ENCODE measurements at places on chromosomes 6 and 20. TPM values are rescaled to one million over a fixed set of nuclear protein-coding genes. Genes with fewer than 3 reads are reported as not detected.
A peak's percentile ranks its signal among the peaks of the same experiment; 100 is the strongest.

DNA sequence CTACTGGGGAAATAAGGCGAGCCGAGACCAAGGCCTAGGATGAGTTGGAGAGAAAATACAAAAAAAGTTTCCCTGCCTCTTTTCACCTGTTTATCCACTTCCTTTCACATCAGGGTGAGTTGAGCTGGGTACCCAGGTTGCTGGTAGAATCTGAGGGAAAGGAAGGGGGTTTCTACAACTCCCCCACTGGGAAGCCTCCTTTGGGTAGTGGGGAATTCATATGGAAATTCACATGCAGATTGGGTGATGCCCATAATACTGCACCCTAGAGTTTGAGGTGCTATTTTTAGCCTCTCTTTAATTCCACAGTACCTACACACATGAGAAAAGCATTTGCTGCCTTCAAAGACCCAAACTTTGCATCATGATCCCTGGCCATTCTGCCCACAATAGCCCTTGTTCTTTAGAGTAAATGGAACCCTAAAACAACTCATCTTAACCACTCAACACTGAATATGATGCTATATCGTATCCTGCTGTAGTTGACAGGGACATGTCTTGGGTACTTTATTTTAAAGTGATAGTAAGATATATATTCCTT lies 2.7 kb downstream of the OSTM1 start:
- H3K36me3 ChIP-seq: no peaks in the 10 kb centered on the region
- peaks cover 8% of the 10 kb centered on the region for H3K4me1 ChIP-seq
- no peak overlapping the region for H3K27ac ChIP-seq
- no peaks in the 10 kb centered on the region for H3K27me3 ChIP-seq
- no peak overlapping the region for H3K4me3 ChIP-seq
- DNase-seq: no peak

GRCh38 chr6:161308075-161308655 lies 34.3 kb upstream of the AGPAT4 start:
- no peaks in the 10 kb centered on the region for H3K27me3 ChIP-seq
- no peak overlapping the region for H3K27ac ChIP-seq
- no peaks in the 10 kb centered on the region for H3K36me3 ChIP-seq
- no peaks in the 10 kb centered on the region for H3K4me1 ChIP-seq

DNA sequence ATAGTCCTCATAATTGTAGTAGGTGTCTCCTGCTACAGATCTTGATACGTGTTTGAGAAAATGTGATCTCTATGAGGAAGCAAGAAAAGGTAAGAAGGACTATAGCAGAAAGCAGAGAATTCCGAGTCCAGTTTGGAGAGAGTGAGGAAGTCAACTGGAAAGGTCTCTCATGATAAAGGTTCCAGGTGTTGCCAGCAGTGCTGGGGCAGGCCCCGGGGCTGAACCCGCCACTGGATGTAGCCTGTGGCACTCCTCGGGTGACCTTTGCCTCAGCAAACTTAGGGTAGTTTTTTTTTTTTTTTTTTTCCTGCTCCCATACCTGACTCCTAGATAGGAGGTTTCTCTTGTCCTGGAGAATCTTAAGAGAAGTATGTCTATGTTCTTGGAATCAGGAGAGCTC lies 62.8 kb downstream of the FAM120B start:
- peaks cover 45% of the 10 kb centered on the region for H3K36me3 ChIP-seq
- no peaks in the 10 kb centered on the region for H3K27me3 ChIP-seq
- no peak overlapping the region for H3K27ac ChIP-seq
- no peak for DNase-seq

- peak overlapping the region; percentile 81 for H3K27ac ChIP-seq
- no peak overlapping the region for H3K4me3 ChIP-seq
- H3K27me3 ChIP-seq: no peaks in the 10 kb centered on the region
- H3K4me1 ChIP-seq: peaks cover 26% of the 10 kb centered on the region
- no peaks in the 10 kb centered on the region for H3K36me3 ChIP-seq
Observed at GRCh38 chr6:158653577-158654354, 3.9 kb downstream of the SYTL3 start.

GRCh38 chr6:11869672-11870340 lies 91.2 kb upstream of the ADTRP start:
- H3K36me3 ChIP-seq: no peaks in the 10 kb centered on the region
- peaks cover 14% of the 10 kb centered on the region for H3K4me1 ChIP-seq
- no peaks in the 10 kb centered on the region for H3K27me3 ChIP-seq

DNA sequence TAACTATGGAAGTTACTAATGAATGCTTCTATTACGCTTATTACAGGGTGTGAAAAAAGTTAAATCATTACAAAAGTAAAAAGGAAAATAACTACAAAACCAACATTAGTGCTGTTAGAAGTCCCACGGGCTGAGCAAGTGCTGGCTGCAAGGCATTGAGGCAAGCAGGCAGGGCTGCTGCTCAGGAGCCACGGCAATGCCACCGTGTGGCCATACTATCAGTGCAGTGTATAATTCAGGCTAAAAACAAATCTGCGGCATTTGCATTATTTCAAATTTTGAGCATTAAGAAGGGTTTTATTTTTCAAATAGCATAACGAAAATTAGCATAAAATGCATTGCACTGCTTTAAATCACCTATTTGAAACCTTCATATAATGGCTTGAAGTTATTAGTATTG lies 17.1 kb downstream of the IFNGR1 start:
- H3K27me3 ChIP-seq: no peaks in the 10 kb centered on the region
- peaks cover 56% of the 10 kb centered on the region for H3K36me3 ChIP-seq
- H3K4me3 ChIP-seq: no peak overlapping the region
- DNase-seq: no peak

DNA sequence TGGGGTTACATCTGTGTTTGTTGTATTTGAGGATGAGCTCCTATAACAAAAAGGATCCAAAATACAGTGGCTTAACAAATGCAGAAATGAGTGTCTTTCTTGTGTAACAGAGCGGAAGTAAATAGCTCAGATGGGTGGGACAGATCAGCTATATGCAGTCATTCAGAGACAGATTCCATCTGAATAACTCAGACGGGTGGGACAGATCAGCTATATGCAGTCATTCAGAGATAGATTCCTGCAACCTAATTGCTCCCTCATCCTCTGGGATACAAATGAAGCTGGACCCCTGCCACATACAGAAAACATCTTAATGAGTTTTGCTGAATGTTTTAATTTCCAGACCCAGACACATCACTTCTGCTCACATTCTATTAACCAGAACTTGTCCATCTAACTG lies 332.3 kb downstream of the BCKDHB start:
- H3K27ac ChIP-seq: no peak overlapping the region
- H3K36me3 ChIP-seq: no peaks in the 10 kb centered on the region
- no peak for DNase-seq
- H3K4me3 ChIP-seq: no peak overlapping the region

PPIL4 gene
- total RNA-seq: 22.4 TPM

CAPN11 gene
- not detected for total RNA-seq

CYP21A2 gene
- total RNA-seq: 2.3 TPM

BMP5 gene
- total RNA-seq: 1.6 TPM

MATN4 gene
- 0.33 TPM for total RNA-seq

SNPH gene
- 9.6 TPM for total RNA-seq
